Heart right ventricle (tissue), 16 donors: ENCODE measurements at places on chromosomes 13 and 19.

- DNase-seq, result no peak
Measured at GRCh38 chr19:43751466-43752220, 3.1 kb downstream of the SMG9 start.

- DNase-seq, result no peak
Measured at GRCh38 chr19:6521718-6522646, 8.8 kb upstream of the TNFSF9 start.

- DNase-seq, result no peak
Measured at GRCh38 chr19:42092350-42092749, 16.4 kb downstream of the ZNF574 start.

GRCh38 chr13:106078191-106078590 is 457.3 kb downstream of the EFNB2 start:
- no peak for DNase-seq

- DNase-seq, result no peak
Measured at GRCh38 chr13:29969286-29969685, 118.9 kb upstream of the UBL3 start.
